Astrocyte of the spinal cord (primary cell): ENCODE measurements at places on chromosomes 7 and 10.

- DNase-seq = peak; percentile 57
Measured at GRCh38 chr10:73439605-73440312, 6.4 kb upstream of the MSS51 start.

- DNase-seq = no peak
Measured at GRCh38 chr7:106129291-106129690, 17.2 kb upstream of the SYPL1 start.

GRCh38 chr10:123380491-123381085, 226.4 kb downstream of the BUB3 start:
- DNase-seq = no peak

DNA sequence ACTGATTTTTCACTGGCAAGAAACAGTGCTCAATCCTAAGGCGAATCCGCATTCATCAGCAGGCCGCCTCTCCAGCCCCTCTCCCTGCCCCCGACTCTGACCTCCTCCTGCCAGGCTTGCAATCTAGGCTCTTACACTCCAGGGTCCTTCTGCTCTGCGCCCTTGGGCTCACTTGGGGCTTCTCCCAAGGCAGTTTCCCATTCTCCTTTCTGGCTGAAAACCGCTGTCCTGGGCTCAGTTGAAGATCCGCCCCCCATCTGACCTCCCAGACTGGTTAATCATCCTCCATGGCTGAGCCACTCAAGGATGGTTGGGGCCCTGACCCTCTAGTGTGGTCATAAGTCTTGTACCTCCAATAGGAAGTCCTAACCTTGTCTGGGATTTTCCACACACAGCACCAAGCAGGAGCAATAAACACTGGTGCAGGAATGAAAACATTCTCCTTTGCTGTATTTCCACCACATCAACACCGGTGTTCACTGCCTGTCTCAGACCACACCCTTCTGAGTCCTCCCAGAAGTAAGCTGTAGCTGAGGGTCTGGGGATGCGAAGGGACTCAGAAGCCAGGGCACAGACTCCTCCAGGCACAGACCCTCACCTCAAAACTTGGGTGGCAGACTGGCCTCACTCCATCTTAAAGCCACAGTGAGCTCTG, 42.4 kb downstream of the TNS3 start:
- peak; percentile 49 for DNase-seq

- DNase-seq = no peak
Measured at GRCh38 chr7:83429493-83429892, 219.4 kb downstream of the SEMA3E start.

GRCh38 chr10:3067859-3068179, 471 bp downstream of the PFKP start:
- no peak for DNase-seq

DNA sequence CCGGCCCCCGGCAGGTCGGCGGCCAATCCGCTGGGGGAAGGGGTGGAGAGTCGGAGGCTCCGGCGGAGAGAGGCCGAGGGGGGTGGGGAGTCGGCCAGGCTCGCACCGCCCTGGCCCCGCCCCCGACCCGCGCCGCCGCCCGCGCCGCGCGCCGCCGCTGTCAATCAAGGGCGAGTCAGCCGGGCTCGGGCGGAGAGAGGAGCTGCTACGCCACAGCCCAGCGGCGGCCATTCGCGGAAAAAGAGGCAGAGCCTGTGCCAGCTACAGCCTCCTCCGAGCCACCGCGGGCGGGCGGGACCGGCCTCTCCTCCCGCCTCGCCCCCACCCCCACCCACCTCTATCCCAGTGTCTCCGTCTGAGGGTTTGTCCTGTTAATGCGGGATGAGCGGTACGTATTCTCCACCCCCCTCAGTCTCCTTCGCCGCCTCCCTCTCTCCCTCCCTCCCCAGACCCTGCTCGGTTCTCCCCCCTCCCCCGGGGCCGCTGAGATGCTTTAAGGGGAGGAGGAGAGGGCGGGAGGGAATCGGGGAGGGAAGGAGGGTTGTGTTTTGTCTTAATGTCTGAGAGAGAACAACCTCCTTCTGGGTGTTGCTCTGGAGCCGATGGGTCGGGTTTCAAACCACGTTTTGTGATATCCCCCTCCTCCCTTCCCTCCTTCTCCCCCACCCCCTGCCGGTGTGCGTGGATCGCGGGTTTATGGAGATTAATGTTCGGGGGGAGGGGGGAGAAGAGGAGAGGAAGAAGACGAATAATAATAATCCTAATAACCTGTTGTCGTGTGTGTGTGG, at the start of gene SP4:
SP4 (plus strand) TSS at position 213 of the 788 bp plus-strand sequence; CDS start at position 382, 169 bp downstream.
- peak; percentile 96 for DNase-seq

DNA sequence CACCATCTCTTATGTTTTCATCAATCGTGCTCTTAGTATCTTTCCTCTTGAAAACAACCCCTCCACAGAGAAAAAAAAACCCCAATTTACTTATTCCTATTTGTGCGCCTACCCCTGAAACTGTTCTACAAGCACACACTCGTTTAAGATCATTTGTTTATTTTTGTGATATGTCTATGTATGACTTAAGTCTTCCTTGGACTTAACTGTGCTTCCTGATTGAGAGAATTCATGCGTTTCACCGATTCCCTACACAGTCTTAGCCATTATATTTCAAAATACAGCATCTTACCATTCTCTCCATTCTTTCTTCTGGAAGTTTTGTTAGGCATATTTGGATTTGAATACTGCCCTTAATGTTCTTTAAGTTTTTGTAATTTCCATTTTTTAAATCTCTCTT, 159.4 kb downstream of the MLLT10 start:
- DNase-seq = no peak

GRCh38 chr10:120272350-120272749, 184.7 kb upstream of the PLPP4 start:
- DNase-seq = no peak

DNA sequence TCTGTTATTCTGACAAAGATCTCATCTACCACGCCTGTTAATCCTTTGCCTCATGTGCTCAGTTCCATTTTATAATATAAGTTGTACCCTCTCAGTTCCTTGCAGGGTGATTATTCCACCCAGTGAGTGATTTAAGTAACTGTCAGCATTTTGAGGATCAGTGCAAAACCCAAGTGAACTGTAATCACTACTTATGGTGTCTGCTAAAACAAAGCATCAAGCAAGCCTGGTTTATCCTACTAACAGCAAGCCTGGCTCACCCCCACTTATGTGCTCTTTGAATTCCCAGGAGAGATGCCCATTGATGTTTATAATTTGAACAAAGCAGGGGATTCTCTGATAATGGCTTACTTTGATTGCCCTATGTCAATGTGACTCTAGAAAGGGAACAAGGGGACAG, 186.8 kb upstream of the LRGUK start:
- DNase-seq = no peak

- DNase-seq = no peak
Measured at GRCh38 chr7:55272328-55272727, 92.8 kb upstream of the LANCL2 start.

GRCh38 chr10:133442191-133442966, 11.4 kb upstream of the SCART1 start:
- no peak for DNase-seq

GRCh38 chr10:47235484-47235883, 64.5 kb upstream of the GDF10 start:
- no peak for DNase-seq

GRCh38 chr10:2334575-2334974, 597.2 kb upstream of the ADARB2 start:
- no peak for DNase-seq

DNA sequence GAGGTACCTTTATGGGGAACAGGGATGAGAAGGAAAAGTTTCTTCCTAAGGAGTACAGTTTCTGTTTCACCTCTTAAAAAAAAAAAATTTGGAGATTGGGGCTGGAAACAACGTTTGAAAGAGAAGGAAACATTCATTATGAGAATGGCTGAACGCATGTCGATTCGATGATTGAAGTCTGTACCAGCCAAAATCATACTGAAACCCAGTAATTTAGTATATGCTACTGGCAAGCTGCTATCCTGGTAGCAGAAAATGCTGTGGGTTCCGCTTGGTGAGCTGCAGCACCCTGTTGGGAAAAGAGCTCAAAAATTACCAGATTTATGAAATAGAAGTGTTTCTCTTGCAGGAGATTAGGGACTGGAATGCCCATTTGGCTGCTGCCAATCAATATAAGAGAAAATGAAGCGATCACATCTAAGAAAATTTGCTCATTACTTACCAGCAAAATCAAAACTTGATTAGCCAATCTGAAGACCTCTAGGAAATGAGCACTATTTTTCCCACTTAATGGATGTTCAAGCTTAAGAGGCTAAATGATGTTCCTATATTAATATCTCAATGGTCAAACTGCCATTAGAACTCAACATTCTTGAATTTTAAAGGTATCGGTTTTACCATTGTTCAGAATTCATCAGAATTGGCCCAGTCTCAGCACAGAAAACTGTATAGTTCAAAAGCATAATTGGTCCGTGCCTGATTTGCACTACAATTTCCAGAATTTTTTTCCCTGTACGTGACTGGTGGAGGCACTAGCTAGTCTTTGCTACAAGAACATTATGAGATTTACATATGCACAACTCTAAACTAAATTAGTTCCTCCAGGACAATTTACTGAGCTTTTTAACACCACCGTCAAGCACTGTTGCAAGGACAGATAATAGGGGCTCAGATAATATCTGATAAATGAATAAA, 1.2 kb upstream of the ITGB1 start:
- no peak for DNase-seq

- DNase-seq = no peak
Measured at GRCh38 chr7:117347962-117348672, 25.3 kb upstream of the WNT2 start.

DNA sequence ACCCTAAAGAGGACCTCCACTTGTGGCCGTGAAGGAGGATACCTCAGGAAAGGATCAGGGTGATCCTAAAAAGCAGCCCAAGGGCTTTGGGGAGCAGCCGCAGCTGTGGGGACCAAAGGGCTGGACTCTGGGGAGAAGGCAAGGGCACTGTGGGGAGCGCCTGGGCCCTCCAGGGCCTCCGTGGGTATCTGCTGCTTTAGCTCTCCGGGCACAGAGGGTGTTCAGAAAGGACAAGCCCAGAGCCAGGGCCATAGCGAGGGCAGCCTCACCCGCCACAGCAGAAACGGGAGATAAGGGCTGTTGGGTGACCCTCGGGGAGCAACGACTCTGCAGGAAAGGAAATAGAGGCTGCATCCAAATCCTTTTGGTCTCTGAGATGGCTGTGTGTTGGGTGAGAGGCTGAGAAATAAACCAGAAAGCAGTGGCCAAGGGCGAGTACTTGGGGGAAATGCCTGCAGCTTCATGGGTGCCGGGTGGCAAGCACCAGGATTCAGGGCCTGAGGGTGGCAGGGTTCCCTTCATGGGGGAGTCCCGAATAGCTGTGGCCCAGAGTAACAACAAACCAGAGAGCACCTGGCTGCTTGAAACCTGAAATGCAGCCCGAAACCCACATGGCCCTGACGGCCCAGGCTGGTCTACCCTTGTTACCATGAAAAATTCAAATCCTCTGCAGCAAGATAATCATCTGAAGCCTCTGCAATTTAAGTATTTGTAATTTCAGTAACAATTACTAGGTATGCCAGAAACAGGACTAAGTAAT, 95.2 kb downstream of the VIPR2 start:
- no peak for DNase-seq

GRCh38 chr7:155984028-155984580, 171.8 kb upstream of the SHH start:
- DNase-seq = no peak

DNA sequence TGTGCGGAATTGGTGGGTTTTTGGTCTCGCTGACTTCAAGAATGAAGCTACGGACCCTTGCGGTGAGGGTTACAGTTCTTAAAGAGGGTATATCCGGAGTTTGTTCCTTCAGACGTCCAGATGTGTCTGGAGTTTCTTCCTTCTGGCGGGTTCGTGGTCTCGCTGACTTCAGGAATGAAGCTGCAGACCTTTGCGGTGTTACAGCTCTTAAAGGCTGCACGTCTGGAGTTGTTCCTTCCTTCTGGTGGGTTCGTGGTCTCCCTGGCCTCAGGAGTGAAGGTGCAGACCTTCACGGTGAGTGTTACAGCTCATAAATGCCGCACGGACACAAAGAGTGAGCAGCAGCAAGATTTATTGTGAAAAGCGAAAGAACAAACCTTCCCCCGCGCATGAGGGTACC, 670.7 kb downstream of the CNTNAP2 start:
- no peak for DNase-seq
